Effector CD8-positive, alpha-beta T cell (primary cell): ENCODE measurements at places on chromosomes 7 and 10.

- no peak for DNase-seq
Observed at GRCh38 chr7:47813620-47814260, 134.5 kb downstream of the PKD1L1 start.

DNA sequence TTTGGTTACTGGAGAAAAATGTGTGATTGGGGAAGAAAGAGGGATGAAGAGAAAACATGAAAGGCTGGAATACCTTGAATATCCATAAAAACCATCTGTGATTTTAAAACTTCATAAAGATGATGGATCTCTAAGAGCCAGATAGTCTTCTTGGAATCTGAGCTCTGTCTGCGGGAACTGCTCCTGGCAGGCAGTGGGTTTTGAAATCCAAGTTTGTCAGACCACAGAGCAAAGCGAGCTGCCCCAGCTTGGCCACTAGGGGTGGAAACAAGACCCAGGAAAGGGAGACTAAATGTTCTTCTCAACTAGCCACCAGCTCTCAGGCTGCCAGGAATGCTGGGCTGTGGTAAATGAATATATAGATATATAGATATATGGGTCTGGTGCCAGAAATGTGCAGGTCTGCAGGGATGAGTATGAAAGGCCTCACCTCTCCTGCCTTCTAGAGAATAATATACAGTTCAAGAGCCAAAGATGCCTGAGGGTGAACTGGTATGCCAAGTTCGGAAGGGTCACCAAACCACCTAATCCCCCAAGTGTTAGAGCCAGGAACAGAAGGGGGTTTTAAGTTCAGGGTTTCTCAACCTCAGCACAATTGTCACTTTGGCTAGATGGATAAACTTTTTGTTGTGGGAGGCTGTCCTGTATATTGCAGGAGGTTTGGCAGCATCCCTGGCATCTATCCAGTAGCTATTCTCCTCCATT is 208.8 kb downstream of the KCNMA1 start:
- no peak for DNase-seq

- no peak for DNase-seq
Observed at GRCh38 chr7:68020102-68020501, 1023.5 kb downstream of the TYW1 start.

DNA sequence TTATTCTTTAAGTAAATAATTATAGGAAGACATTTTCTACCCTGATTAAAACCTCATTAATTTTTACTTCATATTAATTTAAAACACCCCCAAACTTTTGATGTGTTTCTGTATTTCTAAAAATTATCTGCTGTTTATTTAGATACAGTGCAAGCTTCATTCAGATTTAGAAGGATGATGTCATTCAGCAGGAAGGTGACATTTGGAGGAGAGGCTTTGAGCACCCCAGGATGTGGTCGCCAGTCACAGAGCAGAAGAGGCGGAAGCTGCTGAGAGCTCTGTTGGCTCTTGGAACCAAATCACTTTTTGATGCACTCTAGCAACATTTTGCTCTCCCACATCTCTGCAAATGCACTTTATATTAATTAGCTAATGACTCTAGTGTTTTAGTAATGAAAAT is 233.9 kb upstream of the CACNA2D1 start:
- DNase-seq = peak; percentile 9

- no peak for DNase-seq
Observed at GRCh38 chr7:141785706-141786552, 4.1 kb upstream of the TAS2R5 start.

GRCh38 chr7:66800591-66800990 is 60.1 kb downstream of the RABGEF1 start:
- DNase-seq = no peak

DNA sequence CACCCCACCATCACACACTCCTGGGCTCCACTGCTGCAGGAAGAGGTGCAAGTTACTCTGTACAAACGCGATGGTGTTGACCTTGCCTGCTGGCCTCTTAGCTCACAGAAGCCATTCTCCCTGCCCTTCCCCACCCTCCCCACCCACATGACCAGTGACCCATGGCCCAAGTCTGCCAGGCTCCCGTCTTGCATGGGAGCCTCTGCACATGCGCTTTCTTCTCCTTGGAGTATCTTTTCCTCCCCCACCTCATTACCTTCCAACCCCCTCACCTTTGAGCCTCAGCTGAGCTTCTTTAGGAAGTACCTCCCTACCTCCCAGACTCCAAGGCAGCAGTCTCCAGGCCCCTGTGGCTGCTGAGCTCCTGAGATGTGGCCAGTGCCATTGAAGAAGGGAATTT is 337.7 kb upstream of the ZNF32 start:
- no peak for DNase-seq

DNA sequence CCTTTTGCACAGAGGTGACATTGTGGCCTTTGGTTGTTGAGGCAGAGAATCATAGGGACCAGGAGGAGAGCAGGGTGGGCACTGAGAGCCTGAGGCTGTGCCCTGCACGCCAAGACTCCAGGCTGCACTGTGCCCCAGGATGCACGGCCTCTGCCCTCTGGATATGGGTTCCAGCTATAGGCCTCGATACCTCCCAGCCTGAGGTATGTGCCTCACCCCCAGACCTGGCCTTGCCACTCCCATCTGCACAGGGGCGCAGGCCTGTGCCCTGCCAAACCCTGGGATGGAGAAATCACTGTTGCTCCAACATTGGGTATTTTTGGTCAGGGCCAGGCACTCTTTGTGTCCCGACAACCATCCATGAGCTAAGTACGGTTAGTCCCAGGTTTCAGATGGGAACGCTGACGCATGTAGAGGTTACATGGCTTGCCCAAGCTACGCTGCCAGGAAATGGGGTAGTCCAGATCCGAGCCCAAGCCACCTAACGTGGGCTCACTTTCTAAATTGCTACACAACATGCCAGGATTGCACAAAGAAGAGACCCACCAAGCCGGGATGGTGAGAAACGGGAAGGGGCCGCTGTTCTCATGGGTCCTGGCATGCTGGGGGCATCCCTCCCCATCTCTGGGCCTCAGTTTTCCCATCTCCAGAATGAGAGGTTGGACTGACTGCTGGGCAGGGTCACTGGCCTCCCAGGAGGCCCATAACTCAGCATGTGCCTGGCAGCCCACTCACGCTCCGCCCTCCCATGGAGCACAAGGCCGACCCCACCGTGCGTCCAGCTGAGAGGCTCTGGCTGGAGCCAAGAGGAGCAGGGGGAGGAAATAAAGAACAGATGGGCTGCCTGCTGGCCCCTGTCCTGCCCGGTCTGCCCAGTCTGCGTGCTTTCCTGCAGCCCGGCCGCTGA is 44.2 kb downstream of the ZCCHC24 start:
- no peak for DNase-seq

- no peak for DNase-seq
Observed at GRCh38 chr7:13989126-13989948, at the start of gene ETV1. TSS of gene ETV1 (minus strand) at chr7:13989666. CDS start at chr7:13989052, 614 bp downstream.

DNA sequence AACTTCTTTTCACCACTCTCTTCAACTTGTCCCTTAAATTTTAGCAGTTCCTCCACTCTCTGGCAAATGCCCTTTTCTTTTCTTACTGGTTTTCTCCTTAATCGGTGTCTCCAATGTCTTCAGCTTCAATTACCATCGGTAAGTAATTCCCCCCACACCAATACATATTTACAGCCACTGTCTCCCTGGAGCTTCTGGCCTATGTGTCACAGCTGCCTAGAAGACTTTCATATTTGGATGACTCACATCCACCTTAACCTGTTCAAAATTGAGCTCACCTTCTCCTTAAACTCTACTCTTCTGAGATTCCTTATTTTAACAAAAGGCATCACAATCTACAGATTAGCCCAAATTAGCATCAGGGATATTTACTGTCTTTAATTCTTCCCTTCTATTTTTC is 380.4 kb downstream of the POM121L12 start:
- DNase-seq = no peak

DNA sequence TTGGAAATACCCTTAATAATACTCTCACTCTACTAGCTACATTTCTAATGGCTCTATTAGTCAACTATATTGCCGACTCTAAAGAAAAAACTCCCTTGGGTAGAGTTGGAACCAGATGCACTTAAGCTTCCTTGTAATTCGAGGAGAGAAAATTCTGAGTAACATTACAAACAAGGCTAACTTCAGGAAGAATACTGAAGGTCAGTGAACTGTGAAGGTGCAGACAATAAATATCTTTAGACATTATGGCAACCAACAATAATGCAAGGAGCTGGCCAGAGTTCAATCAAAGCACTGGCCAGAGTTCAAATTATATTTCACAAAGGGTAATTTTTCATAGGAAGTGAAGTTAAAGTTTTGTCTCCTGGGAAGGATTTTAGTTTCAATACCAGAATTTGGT is 40.7 kb upstream of the MRLN start:
- no peak for DNase-seq

DNA sequence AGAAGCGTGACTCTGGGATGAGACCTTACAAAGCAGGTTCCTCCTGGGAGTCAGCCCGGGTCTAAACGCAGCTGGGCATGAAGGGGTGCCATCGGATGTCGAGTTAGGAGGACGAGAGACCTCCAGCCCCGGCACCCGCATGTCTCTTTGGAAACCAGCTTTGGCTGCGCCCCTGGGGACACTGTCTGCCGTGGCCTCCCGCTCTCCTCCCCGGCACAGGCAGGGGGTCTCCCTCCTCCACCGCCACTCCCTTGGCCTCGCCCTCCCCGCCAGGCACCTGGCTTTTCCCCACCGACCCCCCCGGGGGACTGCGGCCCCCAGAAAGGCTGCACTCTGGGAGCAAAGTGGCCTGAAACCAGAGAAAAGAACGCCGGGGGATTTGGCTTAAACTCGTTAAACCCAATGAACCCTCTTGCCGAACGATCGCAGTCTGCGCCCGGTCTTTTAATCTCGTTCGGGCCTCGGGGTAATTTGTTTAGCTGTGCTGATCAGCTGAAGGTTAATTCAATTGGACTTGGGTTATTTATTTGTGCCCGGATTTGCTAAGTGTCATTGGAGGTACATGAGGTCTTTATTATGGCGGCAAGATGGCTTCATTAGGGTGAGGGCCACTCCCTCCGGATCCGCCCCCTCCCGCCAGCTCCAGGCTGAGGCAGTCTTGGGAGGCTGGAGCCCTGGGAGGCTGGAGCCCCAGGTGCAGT is 16.4 kb upstream of the PSMG3 start:
- no peak for DNase-seq

GRCh38 chr7:132768099-132768498 is 191.8 kb upstream of the PLXNA4 start:
- DNase-seq = no peak

DNA sequence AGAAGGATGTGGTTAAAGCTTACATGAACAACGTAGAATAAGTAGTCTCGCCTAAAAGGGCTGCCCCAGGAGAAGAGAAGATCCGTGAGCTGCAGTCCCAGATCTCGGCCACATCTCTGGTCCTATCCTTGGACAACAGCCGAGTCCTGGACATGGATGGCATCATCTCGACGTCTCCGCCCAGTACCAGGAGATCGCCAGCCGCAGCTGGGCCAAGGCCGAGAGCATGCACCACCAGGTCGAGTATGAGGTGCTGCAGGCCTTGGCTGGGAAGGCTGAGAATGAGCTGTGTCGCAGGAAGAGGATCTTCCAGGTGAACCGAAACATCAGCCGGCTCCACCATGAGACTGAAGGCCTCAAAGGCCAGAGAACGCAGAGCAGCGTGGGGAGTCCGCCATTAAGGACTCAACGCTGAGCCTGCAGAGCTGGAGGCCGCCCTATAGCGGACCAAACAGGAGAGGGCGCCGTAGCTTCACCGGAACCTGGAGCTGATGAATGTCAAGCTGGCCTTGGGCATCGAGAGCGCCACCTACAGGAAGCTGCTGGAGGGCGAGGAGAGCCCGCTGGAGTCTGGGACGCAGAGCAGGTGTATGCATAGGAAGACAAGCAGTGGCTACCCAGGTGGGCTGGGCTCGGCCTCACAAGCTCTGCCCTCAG is 22.2 kb downstream of the LIPK start:
- no peak for DNase-seq

GRCh38 chr10:108980869-108981268 is 942.4 kb downstream of the XPNPEP1 start:
- DNase-seq = no peak

DNA sequence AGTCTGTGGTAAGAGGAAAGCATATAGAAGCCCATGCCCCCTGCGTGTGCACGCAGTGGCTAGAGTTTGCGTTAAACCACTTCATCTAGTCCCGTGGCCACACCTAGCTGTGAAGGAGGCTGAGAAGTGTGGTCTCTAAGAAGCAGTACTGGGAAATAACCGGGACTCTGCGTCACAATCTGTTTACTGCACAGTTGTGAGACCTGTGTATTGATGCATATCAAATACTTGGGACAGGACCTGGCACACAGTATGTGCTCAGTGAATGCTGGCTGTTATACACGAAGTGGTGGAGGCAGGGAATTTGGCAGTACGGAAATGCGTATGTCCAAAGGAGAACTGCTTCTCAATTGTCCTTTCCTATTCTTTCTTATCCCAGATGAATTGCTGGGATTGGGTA is 149.5 kb downstream of the ARHGAP21 start:
- no peak for DNase-seq

DNA sequence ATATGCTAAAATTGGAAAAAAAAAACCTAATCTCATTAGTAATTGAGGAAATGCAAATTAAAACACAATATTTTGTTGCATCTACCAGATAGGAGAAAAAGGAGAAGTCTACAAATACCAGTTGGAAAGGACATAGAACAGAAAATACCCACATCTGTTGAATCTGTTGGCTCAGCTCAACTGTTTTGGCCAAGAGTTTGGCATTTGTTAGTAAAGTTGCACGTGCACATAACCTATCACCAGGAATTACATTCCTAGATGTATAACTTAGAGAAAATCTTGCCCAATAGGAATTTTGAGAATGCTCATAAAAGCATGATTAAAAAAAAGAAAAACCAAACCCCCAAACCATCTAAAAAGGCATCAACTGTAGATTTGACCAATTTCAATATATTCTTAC is 282.1 kb upstream of the BMPER start:
- DNase-seq = no peak

GRCh38 chr7:90900628-90901356 is 304.7 kb downstream of the CDK14 start:
- no peak for DNase-seq

DNA sequence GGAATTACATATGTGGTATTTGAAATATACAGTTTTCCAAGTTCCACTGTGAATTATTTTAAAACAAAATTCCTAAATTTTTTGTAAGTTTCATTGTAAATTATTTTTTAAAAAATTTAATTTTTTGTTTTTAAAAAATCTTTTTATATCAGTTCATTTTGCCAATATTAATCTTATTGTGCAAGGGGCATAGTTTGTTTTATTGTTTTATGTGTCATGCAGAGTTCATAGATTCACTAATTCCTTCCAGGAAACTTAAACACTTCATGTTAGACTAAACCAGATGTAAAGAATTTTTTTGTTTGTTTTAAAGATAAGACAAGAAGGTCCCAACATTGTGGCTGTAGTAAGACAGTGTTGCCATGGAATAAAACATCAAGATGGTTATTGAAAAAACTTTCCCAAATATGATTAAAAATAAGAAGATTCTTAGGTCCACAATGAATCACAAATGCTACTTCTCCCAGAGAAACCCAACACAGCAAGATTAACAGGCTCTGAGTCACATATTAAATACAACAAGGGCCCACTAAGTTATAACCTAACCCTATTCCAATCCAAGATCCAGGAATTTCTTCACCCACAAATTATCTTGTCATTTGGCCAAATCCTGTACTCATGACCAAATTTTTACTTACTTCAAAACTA is 464.7 kb upstream of the IGFBP3 start:
- no peak for DNase-seq
